SK-N-SH treated with all-trans-retinoic acid at 6 μM for 48 hours (cell line): ENCODE measurements at places on chromosomes 4 and X.

GRCh38 chrX:153714256-153714655, 9.9 kb downstream of the BCAP31 start:
- no peak for ATAC-seq

DNA sequence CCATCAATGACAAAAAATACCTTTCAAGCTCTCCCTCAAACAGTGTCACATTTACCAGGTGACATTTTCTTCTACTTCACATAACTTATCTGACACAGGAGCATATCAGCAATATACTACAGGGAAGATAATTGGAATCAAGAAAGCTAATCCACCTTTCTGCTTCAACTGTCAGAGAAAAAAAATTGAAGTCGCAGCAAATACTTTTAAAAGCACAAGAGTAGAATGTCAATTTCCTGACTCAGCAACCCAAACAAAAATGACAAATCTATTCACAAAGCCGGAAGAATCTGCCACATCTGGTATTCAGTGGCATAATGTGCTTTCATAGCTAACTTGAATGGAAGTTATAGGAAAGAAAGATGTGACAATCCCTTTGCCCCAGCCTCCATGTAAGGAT, 36.7 kb downstream of the AGA start:
- no peak for ATAC-seq

- ATAC-seq, result no peak
Measured at GRCh38 chrX:63270873-63271272, 80.3 kb downstream of the SPIN4 start.

DNA sequence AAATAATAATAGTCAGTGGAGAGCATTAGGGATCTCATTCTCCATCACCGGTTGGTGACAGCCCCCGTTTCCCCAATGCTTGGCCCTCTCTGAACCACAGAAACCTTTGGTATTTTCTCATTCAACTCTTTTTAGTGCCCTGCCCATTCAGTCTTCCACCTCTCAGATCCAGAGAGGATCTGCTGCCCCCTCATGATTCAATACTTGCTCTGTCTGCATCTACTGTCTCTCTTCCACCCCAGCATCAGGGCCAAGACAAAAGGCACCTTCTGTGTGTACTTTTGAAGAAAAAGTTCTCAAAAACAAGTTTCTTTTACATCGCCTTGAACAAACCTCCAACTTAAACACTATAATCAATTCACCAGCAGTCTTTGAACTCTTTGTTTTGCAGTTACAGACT, 19.3 kb downstream of the CLTRN start:
- no peak for ATAC-seq

GRCh38 chr4:10364194-10364593, 93.0 kb downstream of the ZNF518B start:
- ATAC-seq, result no peak

- no peak for ATAC-seq
Measured at GRCh38 chrX:129445436-129445835, 77.9 kb downstream of the SMARCA1 start.

DNA sequence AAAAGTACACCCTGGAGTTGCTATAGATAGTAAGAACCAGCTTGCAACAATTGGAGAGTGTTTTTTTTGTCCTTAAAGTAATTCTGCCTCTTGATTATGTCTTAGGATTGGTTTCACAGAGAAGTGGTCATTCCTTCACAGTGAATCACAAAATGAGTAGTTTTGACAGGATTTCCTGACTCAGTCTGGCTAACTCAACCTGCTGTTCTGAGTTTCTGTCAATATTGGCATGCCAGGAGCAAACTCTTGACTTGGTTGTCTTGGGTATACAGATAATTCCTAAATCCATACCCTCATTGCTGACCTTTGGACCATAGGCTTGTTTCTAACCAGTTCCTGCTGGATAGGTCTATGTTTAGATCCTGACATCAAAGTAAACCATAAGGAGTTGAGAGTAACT, 9.4 kb downstream of the FHIP1A start:
- ATAC-seq, result peak; percentile 88

DNA sequence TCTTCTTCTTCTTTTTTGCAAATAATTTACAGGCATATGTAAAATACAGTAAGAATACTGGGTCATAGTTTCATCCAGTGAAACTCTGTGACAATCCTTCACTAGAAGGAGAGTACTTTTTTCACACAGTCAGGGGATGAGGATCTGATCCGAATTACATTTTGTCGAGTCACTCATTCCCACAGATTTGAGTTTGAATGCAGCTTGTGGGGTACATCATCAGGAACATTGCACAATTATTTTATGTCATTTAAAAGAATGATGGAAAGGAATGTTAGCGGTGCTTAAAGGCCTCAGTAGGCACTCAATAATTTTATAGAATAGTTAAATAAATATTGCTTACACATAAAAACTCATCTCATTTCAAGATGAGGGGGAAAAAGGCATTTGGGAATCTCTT, 88.6 kb downstream of the CHRNA9 start:
- no peak for ATAC-seq

DNA sequence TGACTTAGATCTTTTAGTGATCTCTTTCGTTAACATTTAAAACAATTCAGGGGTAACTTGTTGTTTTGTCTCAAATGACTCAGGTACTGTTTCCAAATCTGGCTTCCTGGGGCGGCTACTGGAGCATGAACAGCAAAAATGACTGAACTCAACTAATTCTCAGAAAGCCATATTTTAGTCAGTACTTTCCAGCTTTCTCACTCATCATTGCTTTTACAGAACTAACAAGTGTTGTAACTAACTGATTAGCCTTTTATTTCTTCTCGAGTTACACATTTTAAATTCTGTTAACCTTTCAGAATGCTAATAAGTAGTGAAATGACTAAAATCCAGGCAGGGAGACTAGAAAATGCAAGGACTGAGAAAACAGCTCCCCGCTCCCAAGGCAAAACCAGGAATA, 55.3 kb downstream of the JADE3 start:
- no peak for ATAC-seq

DNA sequence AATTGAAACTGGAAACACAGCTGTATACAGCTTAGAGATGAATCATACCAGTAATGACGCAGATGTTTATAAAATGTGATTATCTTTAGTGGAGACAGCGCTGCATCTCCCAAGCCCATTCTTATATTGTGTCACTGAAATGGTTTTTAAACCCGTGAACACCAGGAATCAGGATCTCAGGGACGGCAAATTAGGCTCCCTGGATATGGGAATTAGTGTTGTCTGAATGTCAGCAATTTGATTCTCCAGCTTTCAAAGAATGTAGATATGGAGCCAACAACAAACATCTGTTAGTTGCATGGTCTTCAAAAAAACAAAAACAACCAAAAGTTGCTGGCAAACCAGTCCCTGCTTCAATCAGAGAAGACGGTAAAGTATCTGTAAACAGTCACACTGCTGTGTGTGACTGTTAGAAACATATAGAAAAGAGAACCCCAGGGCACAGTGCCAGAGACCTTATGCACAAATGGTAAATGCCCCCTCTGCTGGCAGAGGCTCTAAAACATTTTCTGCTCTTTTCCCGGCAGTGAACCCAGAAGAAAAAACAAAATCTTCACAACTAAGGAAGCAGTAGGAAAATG, 351.9 kb upstream of the FTHL17 start:
- ATAC-seq, result peak; percentile 80

DNA sequence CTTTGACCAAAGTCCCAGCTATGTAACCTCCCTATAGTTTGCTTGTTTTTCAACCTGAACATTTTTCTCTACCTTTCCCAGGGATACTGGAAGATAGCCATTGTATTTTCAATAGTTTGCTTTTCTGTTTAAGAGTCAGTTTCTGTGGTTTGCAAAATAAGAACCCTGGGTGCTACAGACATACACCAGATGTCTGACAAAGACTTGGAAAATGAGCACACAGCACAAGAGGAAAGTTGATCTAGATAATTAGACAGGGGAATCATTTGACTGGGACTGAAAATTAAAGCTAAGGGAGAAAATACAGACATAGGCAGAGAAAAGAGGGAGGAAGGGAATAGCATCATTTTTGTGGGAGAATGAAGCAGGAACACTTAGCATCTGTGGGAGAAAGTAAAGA, 218.3 kb upstream of the CNKSR2 start:
- no peak for ATAC-seq

DNA sequence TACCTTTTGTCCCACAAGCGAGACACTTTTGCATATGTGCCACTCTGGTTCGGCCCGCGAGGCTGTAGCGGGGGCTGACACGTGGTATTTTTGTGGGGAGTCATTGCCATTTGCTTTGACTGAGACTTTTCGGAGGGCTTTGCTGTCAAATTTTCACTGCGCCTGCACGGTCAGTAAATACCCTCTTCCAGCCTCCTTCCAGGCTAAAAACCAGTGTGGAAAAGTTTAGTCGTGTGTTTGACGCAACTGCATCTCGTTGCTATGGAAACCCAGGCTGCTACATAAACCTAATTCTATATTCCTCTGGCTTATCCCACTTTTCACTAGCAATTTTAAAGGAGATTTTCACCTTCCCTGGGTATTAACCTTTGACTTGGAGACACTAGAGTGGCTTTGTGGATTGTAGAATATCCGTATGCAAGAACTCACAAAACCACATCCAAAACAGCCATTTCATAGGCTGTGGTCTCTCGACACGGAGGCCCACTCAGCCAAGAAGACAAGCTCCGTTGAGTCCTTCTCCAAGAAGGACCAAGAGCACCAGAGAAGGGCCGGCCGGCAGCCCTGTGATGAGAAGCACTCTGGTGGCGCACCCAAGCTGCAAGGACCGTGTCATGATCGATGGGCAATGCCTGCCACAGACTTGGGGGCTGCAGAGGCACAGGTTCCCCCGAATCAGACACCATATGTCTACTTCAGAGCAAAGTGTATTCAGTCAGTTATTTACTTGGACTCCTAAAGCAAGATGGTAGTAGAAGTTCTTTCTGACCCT, 38.4 kb upstream of the ENPP6 start:
- ATAC-seq, result no peak

- no peak for ATAC-seq
Measured at GRCh38 chr4:89754531-89754930, 82.4 kb downstream of the SNCA start.

GRCh38 chr4:184114431-184114830, 103.2 kb downstream of the ENPP6 start:
- no peak for ATAC-seq

GRCh38 chr4:76341063-76341462, 34.5 kb downstream of the STBD1 start:
- ATAC-seq, result peak; percentile 97

DNA sequence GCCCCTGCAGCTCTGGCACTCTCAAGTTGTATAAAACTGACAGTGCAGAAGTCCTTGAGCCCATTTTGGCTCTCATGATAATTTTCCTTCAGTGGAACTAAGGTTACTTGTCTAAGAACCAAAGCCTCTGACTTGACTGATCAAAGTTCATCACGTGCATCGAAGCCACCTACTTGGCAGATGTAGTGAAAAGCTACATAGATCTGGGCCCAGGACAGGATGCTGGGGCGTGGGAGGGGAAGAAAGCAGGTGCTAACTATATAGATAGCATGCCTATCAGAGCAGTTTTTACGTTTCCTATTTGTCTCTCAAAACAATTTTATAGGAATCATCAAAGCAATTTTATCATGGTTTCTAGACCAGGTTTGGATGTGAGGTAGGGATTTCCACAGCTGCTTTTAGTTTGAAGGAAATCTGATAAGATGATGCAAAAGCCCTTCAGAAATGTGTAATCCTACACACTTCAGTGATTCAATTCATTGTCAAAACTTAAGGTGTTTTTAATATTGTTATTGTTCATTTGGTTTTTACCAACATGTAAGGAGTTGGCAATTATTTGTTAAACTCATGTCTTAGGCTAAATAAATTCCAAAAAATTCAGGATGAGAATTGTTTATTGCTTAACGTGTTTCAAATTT, 1.2 kb upstream of the CD40LG start:
- no peak for ATAC-seq

GRCh38 chr4:178138491-178138890, 696.3 kb upstream of the AGA start:
- ATAC-seq, result no peak

DNA sequence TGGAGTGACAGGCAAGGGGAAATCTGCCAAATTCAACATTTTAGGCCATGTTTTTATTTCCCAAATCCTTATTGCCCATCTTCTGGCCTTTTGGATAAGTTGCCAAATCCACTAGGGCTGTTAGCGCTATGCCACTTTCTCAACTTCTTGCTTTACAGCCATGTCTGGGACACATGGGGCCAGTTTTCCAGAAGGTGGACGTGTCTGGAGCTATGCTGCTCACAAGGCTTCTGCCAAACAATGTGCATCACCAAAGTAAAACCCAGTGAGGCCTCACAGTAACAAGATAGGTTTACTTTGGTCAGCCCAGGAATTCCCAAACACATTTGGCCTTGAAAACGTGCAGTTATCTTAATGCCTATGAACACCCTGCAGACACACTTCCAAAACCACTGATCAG, 142.9 kb downstream of the MID1 start:
- no peak for ATAC-seq

DNA sequence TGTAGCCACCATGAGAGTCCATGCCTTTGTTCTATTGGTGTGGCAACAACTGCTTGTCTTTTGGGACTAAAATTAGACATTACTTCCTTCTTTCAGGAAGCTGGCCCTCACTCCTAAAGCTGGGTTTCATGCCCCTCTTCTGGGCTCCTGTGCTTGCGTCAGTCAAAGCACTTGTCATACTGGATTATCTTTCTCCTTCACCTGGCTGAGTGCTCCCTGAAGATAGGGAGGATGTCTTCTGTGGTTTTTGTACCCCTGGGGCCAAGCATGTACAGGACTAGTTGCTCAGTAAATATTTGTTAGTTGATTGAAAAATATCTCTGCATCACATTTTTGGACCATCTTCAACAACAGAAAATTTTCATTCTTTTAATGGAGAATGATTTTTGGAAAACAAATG, 26.1 kb upstream of the LONRF3 start:
- no peak for ATAC-seq

GRCh38 chr4:140027101-140027500, 126.9 kb downstream of the MAML3 start:
- ATAC-seq, result no peak

- no peak for ATAC-seq
Measured at GRCh38 chrX:15505101-15505500, 4.5 kb downstream of the BMX start.

DNA sequence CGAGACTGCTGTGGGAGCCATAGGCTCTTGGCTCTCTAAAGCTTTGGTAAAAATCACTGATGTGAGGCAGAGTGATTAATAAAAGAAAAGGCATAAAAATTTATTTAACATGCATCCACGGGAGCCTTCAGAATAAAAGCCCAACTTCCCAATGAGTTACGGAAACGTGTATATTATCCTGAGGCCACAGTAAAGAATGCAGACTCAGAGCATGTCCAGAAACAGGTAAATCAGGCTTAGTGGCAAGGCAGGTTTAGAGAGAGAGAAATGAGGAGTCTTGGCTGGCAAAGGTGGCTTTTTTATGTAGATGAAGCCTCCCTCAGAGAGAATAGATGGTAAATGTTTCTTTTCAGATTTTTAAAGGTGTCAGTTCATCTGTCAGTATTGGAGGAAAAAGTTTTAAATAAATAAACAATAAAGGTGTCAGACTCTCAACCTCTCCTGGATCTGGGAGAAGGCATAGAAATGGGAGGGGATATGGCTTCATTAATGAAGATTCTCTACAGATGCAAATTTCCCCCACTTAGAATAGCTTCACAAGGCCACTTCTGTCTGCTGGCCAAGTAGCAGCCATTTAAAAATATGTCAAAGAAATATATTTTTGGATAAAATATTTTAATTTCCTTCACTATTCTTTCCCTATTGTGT, 24.0 kb downstream of the C4orf51 start:
- no peak for ATAC-seq
